Esophagus (tissue), 2 donors: ENCODE measurements at places on chromosomes 3 and 15. TPM values are rescaled to one million over a fixed set of nuclear protein-coding genes. Genes with fewer than 3 reads are reported as not detected.

The ROPN1B gene
- not detected for polyA plus RNA-seq

The SPRED1 gene
- 2.3 TPM for polyA plus RNA-seq

The AGBL1 gene
- 0.01 TPM for polyA plus RNA-seq

The SERPINI2 gene
- 0.71 TPM for polyA plus RNA-seq

The HMG20A gene
- polyA plus RNA-seq = 6.5 TPM

The PRTG gene
- 0.10 TPM for polyA plus RNA-seq

The ACP3 gene
- polyA plus RNA-seq = 48.4 TPM

The AP2M1 gene
- 94.2 TPM for polyA plus RNA-seq

The TGM5 gene
- polyA plus RNA-seq = 9.5 TPM

The ARF4 gene
- 113 TPM for polyA plus RNA-seq
